Chondrocyte (in vitro differentiated cells): ENCODE measurements at places on chromosomes 16 and 17.

DNA sequence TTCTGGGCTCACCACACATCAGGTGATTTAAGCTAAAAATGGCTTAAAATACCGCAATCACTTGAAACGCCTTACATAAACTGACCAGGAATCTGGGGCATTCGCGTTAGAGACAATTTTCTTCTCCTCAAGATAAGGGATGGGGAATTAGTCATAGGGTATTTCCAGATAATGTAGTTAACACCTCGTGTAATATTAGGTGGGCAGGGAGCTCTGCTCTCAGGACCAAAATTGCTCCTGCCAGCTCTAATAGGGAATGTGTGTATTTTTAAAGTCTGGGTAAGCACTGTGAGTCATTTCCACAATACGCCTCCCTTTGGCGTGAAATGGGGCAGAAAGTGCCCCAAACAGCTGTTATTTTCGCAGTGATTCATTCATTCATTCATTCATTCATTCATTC, 408.6 kb downstream of the MAF start:
- DNase-seq = no peak

- DNase-seq = no peak
Measured at GRCh38 chr17:76982408-76983074, 114.3 kb downstream of the MGAT5B start.

DNA sequence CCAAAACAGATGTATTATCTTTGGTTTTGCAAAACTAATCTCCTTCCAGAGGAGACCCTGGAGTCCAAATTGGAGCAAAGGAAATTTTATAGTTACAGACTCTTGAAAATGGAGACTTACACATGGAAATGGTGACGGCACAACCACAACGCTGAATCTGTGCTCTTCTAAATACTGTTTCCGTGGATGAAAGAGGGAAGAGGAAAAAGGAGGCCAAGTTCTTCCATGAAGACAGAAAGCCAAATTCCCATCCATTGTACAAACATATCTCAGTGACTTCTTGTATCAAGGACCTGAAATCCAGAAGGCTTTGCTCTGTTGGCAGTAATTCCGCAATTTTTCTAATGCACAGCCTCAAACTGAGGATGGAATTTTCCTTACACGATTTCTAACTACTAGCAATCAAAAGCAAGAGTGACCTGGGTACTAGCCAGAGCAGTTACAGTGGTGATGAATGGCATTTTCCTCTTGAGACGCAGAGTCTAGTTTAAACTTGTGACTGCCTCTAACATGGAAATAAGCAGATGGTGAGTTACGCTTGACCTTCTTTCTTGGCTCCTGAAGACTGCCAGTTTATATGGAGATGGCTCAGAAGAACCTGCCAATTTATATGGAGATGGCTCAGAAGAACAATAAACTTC, 38.5 kb downstream of the VPS53 start:
- no peak for DNase-seq

GRCh38 chr16:16067127-16067526, 117.7 kb downstream of the ABCC1 start:
- no peak for DNase-seq

DNA sequence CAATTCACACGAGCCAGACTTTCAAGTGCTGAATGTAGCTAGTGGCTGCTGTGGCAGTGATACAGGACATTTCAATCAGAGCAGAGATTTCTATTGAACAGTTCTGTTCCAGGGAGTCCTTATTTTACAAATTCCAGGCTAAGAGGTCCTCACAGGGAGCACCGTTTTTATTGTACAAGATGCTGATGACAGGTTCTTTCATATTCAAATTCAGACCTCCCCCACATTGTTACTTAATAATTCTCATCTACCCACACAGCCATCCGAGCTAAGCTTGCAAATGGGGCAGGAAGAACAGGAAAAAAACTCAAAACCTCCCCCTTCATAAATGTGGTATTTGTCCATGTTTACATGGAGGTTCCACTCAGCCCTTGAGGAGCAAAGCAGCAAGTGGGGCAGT, 9.8 kb downstream of the GABARAPL2 start:
- DNase-seq = no peak

GRCh38 chr17:29615048-29615385, 7.7 kb downstream of the CORO6 start:
- DNase-seq = no peak

GRCh38 chr16:67275321-67275720, 4.0 kb upstream of the PLEKHG4 start:
- no peak for DNase-seq

- no peak for DNase-seq
Measured at GRCh38 chr17:58410714-58411407, 6.5 kb downstream of the RNF43 start.

GRCh38 chr16:54585094-54585997, 298.8 kb upstream of the IRX3 start:
- DNase-seq = no peak

DNA sequence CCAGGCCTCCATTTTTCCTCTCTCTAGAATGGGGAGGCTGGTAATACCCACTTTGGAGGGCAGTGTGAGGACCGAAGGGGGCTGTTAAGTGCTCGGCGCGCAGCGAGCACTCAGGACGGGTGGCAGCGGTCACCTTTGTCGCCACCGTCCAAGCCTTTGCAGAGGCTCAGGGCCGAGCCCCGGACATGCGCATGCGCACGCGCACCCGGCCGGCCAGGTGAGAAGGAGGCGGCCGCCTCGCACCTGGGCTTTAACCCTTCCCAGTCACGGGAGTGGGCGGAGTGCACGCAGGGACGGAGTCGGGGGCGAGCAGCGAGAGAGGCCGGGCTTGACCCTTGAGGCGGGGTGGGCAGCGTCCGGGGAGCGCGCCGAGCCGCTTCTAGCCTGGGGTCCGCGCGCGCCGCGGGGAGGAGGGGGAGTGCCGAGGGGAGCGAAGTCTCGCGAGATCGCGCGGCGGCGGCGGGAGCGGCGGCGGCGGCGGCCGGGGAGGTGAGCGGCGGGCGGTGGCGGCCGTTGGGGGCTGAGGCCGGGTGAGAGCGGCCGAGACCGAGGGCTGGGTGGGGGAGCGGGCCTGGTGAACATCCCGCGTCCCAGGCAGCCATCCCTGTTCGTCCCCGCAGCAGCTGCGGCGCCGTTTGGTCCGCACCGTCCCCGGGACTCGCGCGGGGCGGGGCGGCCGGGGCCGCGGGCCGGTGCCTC, at the start of gene MRTFB:
Gene MRTFB, plus strand, starts transcription at position 443 of the 699 bp plus-strand sequence. CDS start 69,288 bp downstream, outside the sequence.
- no peak for DNase-seq

GRCh38 chr17:61015966-61016365, 338.3 kb downstream of the BCAS3 start:
- no peak for DNase-seq

DNA sequence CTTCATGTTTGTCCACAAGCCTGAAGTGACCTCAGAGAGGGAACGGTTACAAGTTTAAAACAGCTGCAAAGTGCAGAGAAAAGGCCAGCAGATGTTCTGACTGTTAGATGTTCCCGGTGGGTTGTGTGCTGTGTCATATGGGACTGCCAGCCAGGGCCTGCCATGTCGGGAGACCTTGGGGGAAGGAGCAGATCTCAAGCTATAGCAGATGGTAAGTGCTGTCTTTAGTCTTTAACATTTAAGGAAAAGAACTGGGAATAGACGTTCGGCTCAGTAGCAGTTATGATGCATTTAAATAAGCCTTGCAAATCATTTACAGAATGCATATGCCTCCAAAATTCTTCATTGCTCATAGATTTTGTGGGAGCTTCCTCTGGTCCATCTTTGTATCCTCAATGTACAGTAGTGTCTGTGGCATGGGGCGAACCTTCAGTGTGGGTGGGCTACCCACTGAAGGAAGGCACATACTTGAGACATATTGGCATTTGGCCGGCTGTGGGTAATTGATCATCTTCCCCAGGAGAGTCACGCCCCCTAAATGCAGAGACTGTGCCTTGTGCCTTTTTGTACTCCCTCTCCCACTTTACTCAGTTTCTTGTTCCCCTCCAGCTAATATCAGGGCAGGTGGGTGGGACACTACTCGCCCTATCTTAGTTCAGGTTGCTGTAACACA, 131.9 kb downstream of the NPIPB5 start:
- no peak for DNase-seq

GRCh38 chr16:70768203-70768580, 32.8 kb downstream of the VAC14 start:
- no peak for DNase-seq

GRCh38 chr17:60086818-60087591, 8.3 kb upstream of the HEATR6 start:
- no peak for DNase-seq

DNA sequence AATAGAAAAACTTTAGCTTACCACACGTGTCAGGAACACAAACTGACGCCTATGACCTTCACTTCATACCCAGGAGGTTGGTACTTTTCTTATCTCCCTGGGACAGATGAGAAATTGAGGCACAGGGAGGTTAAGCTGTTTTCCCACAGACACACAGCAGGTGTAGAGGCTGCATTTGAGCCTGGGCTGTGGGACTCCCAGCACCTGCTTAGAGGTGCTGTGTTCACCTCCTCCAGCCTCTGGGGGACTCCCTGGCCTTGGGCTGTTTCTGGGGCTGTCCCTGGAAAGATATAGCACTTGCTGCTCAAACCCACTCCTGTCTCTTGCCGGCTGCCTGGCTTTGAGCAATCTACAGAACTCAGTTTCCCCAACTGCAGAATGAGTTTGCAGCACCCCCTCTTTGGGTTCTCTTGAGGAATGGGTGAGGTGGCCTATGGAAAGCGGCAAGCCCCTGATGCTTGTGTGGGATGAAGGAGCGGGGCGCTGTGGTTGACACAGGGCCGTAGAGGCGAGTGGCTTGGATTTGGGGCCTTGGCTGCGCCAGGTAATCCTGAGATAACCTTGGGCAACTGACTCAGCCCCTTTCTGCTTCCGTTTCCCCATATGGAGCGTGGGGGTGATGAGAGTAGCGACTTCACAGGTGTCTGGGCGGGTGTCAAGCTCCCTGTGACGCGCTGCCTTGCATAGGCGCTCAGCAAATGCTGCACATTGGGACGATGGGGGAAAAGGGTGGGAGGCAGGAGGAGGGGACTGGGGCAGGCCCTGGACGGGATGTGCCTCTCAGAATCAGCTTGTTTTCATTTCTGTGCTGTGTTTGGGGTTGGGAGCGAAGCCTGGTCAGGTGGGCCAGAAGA, 104.5 kb upstream of the CIBAR2 start:
- DNase-seq = no peak

DNA sequence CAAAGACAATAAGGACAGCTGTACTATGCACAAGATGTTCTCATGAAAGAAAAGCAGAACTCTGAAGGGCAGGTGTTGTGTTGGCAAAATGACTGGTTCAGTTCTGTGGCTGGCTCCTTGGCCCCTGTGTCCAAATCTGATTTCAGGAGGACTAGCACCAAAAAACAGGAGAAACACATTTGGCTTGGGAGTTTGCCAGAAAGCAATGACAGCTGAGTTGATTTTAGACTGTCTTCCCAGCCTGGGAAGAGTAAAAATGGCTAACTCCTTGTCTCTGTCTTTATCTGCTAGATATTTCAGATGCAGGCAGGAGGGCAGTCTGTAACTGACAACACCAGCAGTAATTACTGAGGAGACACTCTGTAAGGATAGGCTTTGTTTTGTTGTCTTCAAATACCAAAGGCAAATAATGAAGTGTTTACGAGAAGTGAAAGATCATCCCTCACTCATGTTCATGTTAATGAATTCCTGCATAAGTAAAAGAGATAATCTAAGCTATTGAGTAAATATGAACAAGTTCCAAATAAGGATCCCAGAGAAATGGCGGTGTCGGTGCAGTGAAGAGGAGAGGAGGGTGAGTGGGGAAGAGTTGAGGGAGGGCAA, 989.0 kb downstream of the CDH11 start:
- DNase-seq = no peak

- DNase-seq = no peak
Measured at GRCh38 chr16:28218109-28218508, 6.3 kb upstream of the XPO6 start.

DNA sequence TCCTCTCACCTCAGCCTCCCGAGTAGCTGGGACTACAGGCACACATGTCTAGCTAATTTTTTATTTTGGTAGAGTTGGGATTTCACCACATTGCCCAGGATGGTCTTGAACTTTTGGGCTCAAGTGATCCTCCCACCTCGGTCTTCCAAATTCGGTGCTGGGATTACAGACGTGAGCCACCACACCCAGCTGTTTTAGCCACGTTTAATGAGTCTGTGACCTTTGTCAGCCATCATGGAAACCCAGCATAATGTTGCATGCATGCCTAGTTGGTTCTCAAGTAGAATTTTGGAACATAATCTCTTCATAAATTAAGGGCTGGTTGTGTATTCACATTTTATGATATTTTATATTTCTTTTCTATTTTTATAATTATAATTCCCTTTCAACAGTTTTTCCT, 42.0 kb downstream of the GOSR1 start:
- DNase-seq = no peak

DNA sequence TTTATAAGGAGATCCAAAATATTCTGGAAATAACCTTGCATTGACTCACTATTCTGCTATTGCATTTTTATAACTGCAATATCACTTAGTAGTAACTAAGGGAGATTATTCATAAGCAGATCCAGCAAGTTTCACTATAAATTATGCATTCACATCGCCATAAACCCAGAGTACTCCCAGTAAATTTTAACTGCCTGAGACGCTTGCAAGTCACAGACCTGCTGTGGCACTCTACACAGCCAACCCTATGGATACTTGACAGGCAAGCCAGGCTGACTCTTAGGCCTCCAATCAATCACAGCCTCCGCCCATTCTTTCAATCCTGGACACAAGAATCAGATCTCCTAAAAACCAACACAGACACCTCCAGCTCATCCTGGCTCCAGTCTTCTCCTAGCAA, 28.2 kb downstream of the USP31 start:
- DNase-seq = no peak

DNA sequence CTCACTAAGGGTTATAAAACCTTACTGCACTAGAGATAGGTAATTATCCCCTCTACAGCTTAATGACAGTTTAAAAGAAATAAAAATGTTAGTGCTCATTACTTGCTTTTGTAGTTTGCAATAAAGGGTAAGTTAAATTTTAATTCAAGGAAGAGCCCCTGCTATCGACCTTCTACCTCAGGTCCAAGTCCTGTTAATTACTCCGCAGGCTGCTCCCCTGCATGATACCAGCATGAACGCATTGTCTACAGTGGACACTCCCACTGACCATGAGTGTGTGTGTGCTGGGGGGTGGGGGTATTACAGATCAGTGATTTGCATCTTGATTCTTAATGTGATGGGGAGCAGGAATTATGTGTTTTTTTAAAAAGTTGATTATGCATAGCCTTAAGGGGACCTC, 103.1 kb downstream of the AATF start:
- no peak for DNase-seq

DNA sequence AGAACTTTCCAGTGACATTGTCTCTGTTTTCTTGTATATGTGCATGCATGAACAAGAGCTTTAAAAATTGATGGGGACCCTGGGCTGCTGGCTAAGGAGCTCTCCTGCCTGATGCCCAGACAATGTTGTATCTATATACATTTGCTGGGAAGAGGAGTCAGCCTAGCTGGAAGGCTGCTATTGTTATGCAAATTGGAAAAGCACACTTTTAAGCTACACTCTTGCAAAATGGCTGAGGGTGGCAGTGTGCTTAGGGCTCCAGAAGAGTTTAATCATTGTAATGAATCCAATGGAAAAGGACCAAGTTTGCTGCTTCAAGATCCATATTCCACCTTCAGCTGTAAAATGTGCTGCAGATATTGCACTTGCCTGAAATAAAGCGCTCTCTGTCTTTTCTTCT, 171.8 kb downstream of the PRKCA start:
- no peak for DNase-seq
